ENCODE measurements at places on chromosomes 12 and 14.

DNA sequence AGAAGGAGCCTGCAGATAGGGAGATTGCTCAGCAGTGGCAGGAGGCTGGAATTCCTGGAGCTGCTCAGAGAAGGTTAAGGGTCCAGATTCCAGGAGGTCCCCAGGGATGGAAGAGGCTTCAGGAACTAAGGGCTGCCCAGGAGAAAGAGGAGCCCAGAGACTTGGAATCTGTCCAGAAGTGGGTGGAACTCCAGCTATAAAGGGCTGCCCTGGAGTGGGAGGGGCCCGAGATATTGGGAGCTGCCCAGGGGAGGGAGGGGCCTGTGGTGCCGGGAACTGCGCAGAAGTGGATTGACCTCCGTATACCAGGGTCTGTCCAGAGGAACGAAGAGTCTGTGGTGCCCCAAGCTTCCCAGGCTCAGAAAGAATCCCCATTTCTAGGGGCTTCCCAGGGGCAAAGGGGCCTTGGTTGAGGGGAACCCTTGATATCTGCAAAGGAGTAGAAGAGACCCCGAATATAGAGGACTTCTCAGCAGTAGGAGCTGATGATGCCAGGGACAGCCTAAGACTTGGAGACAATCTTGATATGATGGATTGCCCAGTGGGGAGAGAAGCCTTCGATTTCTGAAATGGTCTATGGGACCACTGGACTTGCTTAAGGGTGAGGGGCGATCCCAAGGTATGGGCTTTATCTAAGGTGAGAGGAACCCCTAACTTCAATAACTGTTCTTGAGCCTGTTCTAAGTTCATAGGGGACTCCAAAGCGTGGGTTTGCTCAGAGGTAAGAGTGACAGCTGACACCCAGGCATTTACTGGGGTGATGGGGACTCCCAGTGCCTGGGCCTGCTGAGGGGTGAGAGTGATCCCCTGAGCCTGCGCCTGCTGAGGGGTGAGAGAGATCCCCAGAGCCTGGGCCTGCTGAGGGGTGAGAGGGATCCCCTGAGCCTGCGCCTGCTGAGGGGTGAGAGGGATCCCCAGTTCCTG, 45.0 kb downstream of the FAM186A start:
- DNase-seq, result no peak

DNA sequence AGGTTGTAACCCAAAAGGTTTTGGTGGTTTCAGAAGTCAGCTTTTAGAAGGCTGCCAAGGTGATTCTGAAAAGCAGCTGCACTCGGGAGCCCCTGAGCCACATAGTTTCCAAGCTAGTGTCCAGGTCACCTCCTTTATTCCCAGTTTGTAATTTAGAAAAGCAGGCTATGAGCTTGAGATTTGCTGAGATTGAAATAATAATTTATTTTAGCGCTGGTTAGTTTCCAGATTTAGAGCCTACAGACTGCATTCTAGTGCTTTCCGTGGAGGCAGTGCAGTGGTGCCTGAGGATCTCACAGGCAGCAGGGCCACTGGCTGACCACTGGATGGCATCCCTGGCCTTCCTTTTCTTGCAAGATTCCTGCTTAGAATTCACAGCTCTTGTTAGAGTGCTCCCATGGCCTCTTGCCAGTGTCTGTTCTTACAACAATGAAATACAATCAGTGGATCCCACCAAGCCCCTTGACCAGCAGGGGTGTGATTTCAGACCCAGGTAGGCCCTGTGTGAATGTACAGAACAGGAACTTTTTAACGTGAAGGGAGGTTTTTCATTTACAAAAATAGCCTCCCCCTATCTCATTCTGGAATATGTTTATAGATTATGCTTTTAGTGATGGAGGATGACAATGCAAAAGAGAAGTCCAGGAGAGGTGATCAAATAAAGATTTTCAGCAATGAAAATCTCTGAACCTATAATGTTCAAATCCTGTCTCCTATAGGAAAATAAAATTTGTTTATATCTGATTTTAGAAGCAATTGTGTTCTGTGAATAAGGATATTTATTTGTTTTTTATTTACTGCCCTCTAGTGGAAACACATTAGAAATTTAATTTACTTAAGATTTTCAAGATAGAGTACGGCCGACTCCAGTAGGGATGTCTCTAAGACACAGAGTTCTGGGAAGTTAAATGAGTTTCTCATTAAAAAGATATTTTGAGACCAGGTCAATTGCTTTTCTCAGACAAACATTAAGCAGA, 362.1 kb upstream of the STXBP6 start:
- DNase-seq, result no peak

DNA sequence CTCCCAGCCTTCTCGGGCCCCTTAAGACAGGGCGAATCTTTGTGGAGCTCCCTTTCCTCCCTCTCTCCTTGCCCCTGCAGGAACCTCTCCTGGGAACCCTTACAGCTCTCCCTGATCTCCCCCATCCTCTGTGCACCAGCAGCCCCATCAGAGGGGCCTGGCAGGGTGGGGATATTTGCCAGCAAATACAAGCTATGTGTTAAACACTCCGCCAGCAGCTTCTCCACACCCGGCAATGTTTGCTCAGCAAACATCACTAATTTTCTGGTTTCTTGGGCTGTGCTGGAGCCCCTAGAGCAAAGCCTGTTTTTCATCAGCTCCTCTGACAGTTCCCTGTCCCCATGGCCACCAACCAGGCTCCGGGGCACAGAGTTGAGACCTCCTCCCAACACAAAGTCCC, 147.5 kb upstream of the LHX5 start:
- no peak for DNase-seq

GRCh38 chr12:14211947-14212387, 153.5 kb upstream of the ATF7IP start:
- DNase-seq, result no peak

GRCh38 chr12:47547077-47547476, 158.8 kb downstream of the RPAP3 start:
- no peak for DNase-seq

DNA sequence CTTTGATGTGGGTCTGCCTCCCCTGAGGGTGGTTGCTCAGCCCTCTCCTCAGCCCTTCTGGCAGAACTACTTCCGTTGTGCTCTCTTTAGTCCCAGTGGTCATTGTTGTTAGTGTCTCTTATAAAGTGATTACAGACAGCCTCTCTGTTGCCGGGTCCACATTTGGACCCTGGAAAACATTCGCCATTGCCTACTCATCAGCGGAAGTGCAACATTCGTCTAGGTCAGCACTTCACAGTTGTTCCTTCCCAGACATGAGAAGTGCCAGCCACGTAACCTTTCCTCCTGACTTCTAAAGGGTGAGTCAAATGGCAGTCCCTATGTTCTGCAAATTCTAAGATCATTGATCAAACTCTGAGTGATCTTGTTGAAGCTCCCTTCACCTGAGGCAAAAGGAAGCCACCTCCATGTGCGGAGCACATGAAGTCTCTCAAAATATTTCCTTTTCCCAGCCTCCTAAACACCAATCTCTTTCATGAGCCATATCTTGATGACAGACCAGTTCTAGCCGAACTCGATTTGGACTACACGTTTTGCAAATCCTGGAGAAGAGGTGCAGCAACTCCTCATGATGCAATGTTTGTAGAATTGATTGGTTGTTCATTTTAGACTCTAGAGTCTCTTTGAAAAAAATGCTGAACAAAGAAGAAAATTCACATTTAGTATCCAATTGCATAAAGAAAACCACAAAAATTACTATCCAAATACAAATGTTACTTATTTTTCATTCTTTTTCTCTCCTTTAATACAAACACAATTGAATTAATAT, 163.8 kb downstream of the RPL10L start:
- DNase-seq, result no peak

GRCh38 chr12:28583701-28584261, 393.5 kb downstream of the CCDC91 start:
- DNase-seq, result no peak

DNA sequence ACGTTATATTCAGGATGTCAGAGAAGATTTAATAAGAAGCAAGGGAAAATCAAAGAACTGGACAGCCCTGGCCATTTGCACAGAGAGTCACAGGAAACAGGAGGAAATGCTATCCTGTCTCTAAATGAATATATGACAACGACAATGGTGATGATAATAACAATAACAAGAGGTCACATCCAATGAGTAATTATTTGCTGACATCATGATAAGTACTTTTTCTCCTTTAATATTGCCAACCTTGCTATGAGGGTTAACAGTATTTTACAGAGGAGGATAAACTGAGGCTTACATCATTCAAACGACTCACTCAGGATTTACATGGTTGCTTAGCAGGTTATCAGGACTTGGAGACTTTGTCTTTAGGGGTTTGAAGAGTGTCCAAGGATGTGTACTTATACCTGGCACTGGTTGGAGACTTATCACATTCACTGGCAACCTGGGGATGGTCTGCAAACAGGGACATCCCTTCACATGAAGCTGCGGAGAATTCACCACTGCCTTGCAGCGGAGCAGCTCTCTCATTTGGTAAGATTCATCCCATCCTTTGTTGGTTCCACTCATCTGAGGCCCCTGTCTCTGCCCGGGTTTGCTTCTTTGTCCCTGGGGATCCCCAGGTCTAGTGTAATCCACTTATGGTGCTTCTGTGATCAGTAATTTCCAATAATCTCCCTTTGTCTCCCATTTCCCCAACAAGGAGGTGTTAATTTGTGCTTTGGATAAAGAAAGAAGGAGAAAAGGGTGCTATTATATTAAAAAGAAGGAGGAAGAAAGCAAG, 637.8 kb downstream of the BCL11B start:
- no peak for DNase-seq

- no peak for DNase-seq
Observed at GRCh38 chr14:69002069-69002468, 23.0 kb upstream of the ACTN1 start.

DNA sequence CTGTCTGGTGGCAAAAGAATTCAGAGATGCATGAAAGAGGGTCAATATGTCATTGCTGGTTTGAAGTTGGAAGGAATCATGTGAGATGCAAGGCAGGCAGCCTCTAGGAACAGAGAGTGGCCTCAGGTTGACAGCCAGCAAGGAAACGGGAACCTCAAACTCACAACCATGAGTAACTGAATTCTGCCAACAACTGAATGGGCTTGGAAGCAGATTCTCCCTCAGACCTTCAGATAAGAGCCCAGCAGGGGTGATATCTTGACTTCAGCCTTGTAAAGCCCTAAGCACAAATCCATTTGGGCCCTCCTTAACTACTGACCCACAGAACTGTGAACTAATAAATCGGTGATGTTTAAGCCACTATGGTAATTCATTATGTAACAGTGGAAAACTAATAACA, 35.8 kb downstream of the USP15 start:
- DNase-seq, result no peak

- DNase-seq, result no peak
Observed at GRCh38 chr12:53179687-53180219, 769 bp upstream of the ZNF740 start.

- DNase-seq, result no peak
Observed at GRCh38 chr14:97299661-97300060, 502.5 kb downstream of the VRK1 start.

GRCh38 chr14:75147423-75148071, 20.7 kb upstream of the NEK9 start:
- DNase-seq, result no peak

DNA sequence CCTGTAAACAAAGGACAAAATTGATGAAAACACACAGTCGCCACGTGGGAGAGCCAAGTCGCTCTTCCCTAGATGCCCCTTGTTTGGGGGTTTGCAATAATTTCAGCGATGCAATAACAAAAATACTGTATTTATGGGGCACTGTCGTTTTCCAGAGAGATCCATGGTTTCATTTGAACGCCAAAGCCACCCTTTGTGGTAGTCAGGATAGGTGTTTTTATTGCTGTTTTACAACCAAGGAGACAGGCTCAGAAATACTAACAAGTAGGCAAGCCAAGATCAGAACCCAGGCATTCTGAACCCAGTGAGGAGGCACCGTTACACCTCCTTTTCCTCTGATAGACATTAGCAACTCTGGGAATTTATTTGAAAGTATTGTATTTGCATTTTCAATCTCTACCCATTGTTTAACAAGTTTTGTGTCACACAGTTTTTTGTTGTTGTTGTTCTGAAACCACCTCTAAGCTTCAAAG, 831 bp upstream of the BTBD7 start:
- DNase-seq, result no peak

DNA sequence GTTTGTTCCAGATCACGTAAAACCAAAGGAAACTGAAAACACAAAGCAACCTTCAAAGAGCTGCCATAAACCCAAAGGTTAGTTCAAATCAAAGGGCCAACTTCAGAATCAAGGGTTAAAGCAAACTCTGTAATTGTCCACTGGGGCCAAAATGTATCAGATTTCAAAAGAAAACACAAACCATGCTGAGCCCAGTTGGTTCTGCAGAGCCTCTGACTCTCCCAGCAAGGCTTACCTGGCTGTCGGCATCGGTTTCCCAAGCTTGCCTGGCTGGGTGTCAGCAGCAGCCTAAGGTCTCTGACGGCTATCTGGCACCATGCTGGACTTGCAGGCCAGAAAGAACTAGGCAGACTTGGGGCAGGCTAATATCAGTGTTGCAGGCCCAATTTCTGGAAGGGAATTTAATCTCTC, 125.3 kb downstream of the DAD1 start:
- no peak for DNase-seq

GRCh38 chr14:72902801-72903530, 9.1 kb upstream of the DPF3 start:
- no peak for DNase-seq

- DNase-seq, result no peak
Observed at GRCh38 chr12:8513256-8513655, at the start of gene CLEC4D. CLEC4D (plus strand) TSS chr12:8513503; CDS start chr12:8513733, 230 bp downstream.

GRCh38 chr12:111761099-111761498, 5.6 kb upstream of the ALDH2 start:
- no peak for DNase-seq

- no peak for DNase-seq
Observed at GRCh38 chr12:114391088-114391487, 14.9 kb downstream of the TBX5 start.

DNA sequence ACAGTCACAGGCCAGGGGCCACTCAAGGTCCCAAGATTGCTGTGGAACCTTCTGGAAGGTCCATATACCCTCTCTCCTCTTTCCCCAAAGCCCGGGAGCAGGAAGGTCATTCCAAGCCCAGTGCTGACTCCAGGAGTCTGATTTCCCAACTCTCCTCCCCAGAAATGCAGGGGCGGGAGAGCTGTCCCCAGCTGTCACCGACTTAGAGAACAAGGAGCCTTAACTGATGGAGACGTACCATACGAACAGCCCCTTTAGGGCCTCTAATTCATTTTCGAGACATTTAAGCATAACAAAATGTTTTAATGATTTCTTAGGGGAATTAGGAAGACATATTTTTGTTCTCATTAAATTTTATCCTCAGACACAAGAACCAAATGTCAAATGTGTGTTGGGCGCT, 99.2 kb downstream of the PHETA1 start:
- no peak for DNase-seq

DNA sequence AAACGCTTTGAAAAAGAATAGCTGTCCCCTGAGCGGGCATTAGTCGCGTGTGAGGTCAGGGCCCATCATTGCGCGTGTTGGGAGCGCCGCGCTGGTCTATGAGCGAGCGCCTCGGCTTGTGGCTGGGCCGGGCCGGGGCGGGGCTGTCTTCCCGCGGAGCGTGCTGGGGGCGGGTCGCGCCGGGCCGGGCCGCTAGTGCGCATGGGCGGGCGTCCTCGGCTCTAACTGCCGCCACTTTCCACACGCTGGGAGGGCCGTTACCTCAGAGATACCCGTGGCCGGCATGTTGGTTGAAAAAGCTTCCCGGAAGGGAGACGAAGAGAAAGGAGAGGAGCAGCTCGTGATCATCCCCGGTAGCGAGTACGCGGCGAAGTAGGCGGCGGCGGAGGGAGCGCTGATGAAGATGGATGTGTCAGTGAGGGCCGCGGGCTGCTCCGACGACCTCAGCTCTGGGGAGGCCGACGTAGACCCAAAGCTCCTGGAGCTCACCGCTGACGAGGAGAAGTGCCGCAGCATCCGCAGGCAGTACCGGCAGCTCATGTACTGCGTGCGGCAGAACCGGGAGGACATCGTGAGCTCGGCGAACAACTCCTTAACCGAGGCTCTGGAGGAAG, at the start of gene EID3:
TSS of gene EID3 (plus strand) at position 202 of the 614 bp plus-strand sequence. CDS start at position 398, 196 bp downstream.
- DNase-seq, result no peak

GRCh38 chr14:61568572-61569011, 126.7 kb upstream of the HIF1A start:
- no peak for DNase-seq

All from Panc1 (cell line).